Posterior cingulate gyrus (tissue), 11 donors: ENCODE measurements at places on chromosomes 2 and 18.

- DNase-seq: no peak
These were observed 12.2 kb downstream of the ROCK1 start for GRCh38 chr18:21099442-21099841.

DNA sequence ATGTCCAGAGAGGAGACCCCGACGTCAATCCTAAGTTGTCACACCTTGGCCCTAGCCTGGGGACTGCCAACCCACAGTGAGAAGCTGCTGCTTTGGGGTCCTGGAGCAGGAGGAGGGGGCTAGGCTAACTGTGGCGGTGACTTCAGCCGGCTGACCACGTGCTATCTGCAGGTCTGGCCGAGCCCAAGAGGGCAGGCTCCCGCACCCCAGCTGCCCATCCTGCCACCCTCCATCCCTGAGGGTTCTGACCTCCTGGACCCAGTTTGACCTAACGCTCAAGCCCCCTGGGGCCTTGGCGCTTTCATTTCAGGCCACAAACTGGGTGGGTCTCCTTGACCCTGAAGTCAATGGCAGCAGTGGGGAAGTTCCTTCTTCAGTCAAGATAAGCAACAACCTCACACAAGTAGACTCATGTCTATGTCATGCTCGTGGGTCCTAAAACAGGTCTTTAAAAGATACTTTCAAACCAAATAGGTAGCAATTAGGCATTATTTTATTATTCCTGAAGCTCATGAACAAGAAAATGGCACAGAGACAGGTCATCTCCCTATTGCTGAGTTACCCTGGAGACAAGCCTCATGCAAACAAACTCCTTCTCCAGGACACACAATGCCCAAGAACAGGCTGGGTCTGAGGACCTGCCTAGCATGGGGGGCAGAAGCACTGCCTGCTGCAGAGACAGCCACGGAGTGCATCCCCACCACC lies 2.3 kb downstream of the HES6 start:
- peak; percentile 55 for DNase-seq

DNA sequence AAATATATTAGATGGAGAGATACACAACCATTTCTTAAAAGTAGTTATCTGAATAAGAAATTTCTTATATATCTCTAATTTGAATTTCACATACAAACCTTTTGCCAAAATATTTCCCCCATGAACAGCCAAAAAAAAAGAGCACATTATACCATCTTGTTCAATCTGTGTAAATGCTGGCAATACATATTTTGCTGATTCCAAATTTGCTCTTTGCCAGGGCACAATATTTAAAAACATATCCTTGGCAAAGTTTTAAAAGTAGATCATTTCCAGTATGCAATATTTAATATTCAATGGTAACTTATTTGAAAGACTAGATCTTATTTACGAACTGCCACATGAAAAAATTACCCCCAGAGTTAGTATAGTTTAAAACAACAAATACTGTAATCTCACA lies 204.2 kb downstream of the CBLN2 start:
- no peak for DNase-seq

- DNase-seq: no peak
These were observed 98.0 kb upstream of the ITGA6 start for GRCh38 chr2:172329416-172329773.

DNA sequence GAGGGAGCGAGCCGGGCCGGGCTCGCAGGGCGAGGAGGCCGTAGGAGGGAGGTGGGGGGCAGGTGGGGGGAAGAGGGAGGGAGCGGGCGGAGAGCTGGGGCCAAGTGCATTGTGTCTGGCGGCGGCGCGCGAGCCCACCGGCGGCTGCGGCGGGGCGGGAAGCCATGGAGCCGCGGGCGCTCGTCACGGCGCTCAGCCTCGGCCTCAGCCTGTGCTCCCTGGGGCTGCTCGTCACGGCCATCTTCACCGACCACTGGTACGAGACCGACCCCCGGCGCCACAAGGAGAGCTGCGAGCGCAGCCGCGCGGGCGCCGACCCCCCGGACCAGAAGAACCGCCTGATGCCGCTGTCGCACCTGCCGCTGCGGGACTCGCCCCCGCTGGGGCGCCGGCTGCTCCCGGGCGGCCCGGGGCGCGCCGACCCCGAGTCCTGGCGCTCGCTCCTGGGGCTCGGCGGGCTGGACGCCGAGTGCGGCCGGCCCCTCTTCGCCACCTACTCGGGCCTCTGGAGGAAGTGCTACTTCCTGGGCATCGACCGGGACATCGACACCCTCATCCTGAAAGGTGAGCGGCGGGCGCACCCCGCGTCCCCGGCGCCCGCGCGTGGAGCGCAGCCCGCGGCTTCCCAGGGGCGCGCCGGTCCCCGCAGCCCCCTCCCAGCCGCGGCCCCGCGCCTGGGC lies at the start of gene TMEM178A:
TMEM178A (plus strand) TSS at position 107 of the 680 bp plus-strand sequence; CDS start at position 165, 58 bp downstream.
- DNase-seq: no peak

- DNase-seq: no peak
These were observed 22.6 kb downstream of the CIB4 start for GRCh38 chr2:26618611-26619010.

DNA sequence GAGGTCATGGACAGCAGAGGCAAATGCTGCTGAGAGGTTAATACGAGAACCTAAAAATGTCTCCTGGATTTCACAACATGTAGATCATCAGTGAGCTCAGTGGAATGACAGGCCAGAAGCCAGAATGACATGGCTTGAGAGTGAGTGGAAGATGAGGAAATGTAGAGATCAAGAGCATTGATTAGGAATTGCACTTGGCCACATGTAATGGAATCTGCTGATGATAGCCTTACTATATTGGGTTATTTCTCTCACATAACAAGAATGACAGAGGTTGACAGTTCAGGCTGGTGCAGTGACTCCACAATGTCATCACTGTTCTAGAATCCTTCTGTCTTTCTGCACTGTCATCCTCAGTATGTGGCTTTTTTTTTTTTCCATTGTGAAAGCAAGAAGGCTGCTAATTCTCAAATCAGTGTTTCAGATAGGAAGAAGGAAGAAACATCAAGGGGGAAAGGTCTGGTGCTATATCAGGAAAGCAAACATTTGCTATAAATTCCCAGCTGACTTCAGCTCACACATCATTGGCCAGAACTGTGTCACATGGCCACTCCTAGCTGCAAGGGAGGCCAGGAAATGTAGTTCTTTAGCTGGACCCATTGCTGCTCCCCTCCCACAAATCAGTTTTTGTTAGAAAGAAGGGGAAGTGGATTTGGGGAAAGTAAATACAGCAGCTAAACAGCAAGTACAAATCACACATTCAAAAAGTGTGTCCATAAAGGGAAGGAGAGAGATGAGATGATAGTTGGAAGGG lies 127.2 kb downstream of the FAM161A start:
- DNase-seq: no peak

- DNase-seq: no peak
These were observed 109.1 kb upstream of the CTDP1 start for GRCh38 chr18:79570266-79571201.

DNA sequence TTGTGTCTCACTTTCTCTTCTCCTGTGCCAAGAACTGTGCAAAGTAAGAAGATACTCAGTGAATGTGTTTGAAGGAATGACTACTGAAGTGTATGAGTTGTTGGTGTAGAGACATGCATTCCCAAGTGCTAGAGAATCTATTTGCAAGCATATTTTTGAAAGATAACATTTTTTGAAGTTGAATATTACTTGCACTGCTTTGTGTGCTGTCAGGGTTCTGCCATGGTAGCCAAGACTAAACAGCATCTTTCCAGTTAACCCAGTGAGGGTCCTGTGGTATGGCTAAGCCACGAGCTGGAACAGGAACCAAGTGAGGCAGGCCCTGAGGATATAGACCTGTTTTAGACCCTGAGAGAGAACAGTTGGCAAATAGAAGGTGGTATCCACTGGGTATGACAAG lies 35.2 kb upstream of the EFEMP1 start:
- DNase-seq: no peak

GRCh38 chr2:16006537-16007166 lies 66.3 kb downstream of the MYCN start:
- no peak for DNase-seq

DNA sequence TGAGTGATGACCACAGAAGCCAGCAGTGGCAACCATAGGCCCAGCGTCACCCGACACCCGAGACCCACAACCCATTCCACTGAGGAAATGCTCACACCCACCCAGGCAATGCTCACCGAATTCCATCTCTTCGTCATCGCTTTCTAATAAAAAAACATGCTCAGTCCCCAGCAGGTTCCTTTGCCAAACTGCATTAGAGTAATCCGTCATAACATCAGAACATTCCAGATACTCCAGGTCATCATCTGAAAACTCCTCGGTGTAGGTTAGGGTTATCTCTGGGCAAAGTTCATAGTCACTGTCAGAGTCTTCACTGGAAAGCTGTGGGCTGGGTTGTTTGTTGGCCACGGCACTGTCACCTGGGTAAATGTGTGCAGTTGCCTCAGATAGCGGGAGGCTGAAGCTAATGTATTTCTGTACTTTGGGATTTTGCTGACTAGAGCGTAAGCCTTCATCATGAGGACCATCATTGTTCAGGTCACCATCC lies 49.3 kb downstream of the ALPK2 start:
- DNase-seq: no peak

GRCh38 chr2:135121016-135121657 lies 69.0 kb downstream of the RAB3GAP1 start:
- no peak for DNase-seq

- DNase-seq: no peak
These were observed 27.4 kb downstream of the APCDD1 start for GRCh38 chr18:10481831-10482230.

GRCh38 chr2:105329561-105330495 lies at the start of gene TGFBRAP1:
Gene TGFBRAP1, minus strand, starts transcription at chr2:105329735. Its CDS starts 21,434 bp downstream, at chr2:105308301.
- peak; percentile 71 for DNase-seq

- no peak for DNase-seq
These were observed 304.2 kb downstream of the EPHA4 start for GRCh38 chr2:221267773-221268425.

GRCh38 chr2:42844901-42845821 lies 52.8 kb upstream of the HAAO start:
- DNase-seq: peak; percentile 19

- DNase-seq: peak; percentile 81
These were observed 70.2 kb upstream of the SH3BP4 start for GRCh38 chr2:234881413-234882241.

GRCh38 chr2:162343492-162343823 lies 474 bp upstream of the GCA start:
- no peak for DNase-seq

- no peak for DNase-seq
These were observed 87.7 kb downstream of the LIMS1 start for GRCh38 chr2:108621687-108622681.

DNA sequence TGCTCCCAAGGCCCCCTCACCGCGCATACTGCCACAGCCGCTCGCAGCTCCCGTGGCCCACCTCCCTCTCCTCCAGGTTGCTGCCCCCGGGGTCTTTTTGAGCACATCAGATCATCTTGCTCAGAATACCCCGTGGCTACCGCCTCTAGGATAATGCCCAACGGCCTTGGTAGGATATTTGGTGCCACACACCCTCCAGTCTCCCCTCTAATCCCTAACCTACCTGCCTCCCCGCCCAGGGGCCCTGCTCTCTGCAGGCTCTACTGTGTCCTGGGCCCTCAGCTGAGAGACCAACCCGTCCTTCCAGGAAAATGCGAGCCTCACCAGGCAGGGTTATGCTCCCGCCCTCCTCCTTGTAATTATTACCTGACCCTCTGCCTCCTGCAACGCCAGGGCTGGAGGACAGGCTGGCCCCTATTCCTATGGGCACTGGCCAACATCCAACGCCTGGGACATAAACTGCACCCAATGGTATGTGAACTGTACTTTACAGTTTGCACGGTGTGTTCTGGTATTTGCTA lies 1.5 kb upstream of the MTCL1 start:
- no peak for DNase-seq

GRCh38 chr2:56589835-56590234 lies 406.0 kb downstream of the CCDC85A start:
- DNase-seq: no peak

- DNase-seq: no peak
These were observed 19.7 kb downstream of the EVA1A start for GRCh38 chr2:75540994-75541393.

DNA sequence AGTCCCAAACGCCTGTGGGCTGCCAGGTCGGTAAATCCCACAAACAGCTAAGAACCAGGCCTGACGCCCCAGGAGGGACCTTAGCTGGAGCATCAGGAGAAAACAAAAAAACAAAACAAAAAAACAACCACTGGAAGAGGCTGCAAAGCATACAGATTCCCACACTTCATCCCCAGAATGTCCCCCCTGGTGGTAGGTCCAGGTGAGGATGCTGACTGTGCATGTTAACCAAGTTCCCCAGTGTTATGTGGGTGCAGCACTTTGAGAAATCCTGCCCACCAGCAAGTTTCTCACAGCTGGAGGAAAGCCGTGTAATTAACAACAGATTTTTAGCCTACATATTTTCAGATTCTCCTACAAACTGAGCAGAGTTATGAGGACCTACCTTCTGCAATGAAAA lies 15.1 kb downstream of the ST3GAL5 start:
- no peak for DNase-seq

GRCh38 chr2:105396254-105397024 lies 2.4 kb downstream of the FHL2 start:
- DNase-seq: no peak

DNA sequence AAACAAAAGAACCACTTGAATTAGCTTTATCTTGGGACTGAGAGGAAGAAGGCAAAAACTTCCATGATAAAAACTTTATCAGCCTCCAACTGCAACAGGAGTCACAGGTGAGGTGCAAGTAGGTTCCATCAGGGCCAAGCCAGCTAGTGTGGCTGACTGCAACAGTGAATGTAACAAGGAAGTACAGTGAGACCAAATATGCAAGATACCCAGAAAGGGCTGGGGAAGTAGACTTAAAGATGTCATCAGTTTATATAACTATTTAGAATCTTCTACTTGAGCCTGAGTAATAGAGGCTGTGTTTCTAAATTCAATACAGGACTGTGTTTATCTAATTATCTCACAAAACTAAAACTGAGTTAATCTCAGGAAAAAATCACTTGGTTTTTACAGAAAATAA lies 14.8 kb downstream of the PLEKHM3 start:
- no peak for DNase-seq

DNA sequence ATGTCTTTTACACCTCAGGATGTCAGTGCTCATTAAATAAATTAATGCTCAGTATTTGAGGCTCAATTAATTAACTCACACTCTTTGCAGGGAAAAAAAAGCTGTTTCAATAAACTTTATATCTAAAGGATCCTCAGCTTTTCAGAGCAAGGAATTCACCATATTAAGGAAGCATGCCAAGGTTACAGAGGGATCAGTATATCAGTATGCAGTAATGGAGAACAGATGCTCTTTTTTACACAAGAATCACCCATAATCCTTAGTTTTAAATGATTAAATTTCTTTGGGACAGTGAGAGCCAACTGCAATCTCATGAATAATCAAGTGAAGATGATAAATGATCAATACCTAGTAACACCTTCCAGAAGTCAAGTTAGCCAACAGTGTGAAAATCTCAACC lies 14.9 kb upstream of the LCT start:
- no peak for DNase-seq

- DNase-seq: no peak
These were observed 86.1 kb upstream of the UPP2 start for GRCh38 chr2:158015428-158016076.

- DNase-seq: no peak
These were observed 200.4 kb downstream of the CTNNA2 start for GRCh38 chr2:79713131-79713785.

GRCh38 chr2:197168705-197169104 lies 141.9 kb downstream of the ANKRD44 start:
- DNase-seq: peak; percentile 82
